ENCODE measurements at places on chromosomes 7 and 10.

DNA sequence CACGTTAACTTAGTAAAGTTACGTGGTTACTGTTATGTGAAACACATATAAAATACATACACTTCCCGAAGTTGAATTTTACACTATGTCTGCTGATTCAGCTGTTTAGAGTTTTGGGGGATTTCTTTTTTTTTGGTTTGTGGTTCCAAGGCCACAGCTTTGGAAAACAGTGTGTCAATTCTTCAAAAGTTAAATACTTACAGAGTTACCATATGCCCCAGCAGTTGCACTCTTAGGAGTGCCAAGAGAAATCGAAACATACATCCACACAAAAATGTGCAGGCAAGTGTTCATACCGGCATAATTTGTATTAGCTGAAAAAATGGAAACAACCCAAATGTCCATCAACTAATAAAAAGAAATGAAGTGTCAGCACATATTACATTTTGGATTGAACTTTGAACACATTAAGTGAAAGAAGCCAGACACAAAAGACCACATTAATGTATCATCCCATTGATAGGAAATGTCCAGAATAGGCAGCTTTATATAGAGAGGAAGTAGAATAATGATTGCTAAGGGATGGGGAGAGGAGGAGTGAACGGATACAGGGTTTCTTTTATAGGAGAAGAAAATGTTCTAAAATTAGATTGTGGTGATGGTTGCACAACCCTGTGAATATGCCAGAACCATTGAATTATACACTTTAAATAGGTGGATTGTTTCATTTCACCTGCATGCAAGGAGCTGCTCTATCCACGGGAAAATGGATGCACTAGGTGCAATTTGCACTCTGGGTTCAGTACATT lies 17.6 kb downstream of the APBB1IP start:
- DNase-seq = no peak

GRCh38 chr10:32985775-32986350 lies 27.8 kb upstream of the ITGB1 start:
- DNase-seq = no peak

DNA sequence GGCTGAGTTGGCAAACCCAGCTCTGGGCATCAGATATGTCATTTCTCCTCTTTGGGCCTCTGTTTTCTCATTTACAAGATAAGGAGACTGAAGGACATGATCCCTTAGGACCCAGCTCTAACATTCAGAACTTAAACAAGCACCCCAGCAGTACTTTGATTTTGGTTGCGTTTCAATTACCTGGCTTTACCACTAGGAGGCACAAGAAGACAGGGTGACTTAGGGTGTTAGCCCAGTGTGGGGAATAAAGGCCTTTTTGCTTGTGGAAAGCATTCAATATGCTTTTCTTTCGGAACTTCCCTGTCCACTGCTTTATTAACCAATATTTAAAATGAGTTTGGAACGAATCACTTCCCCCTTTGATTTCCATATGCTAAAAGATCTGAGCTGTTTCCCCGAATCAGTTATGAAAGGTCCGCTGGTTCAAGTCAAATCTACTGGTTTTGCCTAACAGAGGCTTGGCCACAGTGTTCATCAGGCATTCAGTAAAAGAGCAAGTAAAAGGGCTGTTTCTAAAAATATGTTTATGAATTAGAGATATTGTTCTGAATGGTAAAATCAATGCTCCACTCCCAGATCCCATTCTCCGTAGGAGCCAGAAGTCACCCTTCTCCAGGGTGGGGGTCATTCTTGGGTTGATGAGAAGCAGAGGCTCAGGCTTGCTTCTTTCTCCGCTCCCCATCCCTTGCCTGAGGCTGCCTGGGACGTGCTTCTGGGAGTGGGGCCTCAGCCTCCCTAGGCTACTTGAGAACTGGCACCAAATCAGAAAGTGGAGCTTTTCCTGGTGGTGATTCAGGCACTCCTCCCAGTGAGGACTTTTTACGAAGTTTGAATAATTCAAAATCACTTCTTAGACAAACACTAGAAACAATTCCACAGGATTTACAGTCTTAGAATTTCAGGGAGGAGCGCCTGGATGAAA lies 105.5 kb downstream of the MYOF start:
- DNase-seq = peak; percentile 7

DNA sequence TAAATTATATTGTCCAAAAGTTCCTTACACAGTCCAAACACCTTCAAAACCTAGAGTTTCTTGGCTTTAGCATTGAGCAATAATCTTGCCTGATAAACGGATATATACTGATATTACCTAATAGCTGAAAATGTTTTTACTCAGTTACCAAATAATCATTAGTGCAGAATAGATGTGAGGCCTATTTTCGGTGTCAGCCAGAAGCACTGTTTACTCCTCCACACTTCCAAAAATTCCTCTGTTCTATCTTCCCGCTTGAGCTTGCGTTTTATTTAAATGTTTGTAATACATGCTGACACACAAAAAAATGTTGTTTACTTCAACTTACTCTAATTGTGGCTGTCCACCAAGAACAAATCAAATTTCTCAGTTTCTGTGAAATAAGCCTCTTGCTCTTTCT lies 606.2 kb upstream of the TEX47 start:
- DNase-seq = no peak

- no peak for DNase-seq
These were observed 759 bp upstream of the ELAPOR2 start for GRCh38 chr7:87060288-87060537.

GRCh38 chr7:139557857-139558581 lies 34.5 kb downstream of the CLEC2L start:
- no peak for DNase-seq

- DNase-seq = no peak
These were observed 1.5 kb upstream of the JAKMIP3 start for GRCh38 chr10:132064082-132064755.

GRCh38 chr7:2824678-2825461 lies 19.2 kb downstream of the GNA12 start:
- peak; percentile 50 for DNase-seq

DNA sequence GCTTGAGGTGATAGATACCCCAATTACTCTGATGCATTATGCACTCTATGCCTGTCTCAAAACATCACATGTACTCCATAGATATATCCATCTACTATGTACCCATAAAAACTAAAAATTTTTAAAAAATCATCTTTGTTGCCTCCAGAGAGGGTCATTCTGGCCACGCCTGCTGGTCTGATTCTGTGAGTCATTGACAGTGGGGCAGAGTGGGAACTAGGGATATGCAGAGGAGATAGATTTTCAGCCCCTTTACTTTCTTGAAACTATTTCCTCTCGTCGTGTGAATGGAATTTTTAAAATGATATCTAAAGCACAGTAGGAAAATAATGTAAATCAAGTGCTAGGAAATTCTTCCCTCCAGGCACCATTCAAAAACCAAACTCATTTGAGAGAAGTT lies 715.0 kb upstream of the NRP1 start:
- DNase-seq = no peak

DNA sequence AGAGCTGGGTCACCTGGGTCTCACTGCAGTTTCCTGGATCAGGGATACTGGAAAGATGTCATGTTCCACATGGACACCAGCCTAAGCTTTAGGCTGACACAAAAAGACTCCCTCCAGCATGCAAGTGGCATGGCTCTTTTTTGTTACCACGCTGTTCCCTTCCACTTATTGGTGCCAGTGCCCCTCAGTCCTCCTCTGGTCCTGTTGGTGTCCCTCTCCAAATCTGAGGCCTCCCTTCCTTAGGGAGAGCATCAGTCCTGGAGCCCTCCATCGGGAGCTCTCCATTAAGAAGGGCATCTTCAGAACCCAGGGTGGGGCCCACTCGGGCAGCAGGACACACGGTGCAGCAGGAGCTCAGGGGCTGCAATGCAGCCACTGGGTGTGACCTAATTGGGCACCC lies 76.1 kb upstream of the LRRC18 start:
- no peak for DNase-seq

DNA sequence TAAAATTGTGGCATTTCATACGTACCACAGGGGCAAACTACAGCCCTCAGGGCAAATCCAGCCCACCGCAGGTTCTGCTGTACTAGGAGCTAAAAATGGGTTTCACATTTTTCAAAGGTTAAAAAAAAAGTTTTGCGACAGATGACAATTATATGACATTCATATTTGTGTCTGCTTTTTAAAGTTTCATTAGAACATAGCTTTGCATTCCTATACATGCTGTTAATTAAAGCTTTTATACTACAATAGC lies 758 bp upstream of the PNPLA8 start:
- DNase-seq = no peak

- no peak for DNase-seq
These were observed 8.3 kb downstream of the VSTM2A start for GRCh38 chr7:54550471-54550870.

- DNase-seq = no peak
These were observed 47.1 kb downstream of the SYPL1 start for GRCh38 chr7:106064771-106065574.

GRCh38 chr10:111923032-111923431 lies 260.5 kb downstream of the GPAM start:
- DNase-seq = no peak

GRCh38 chr10:108230478-108231170 lies 1066.1 kb upstream of the SORCS1 start:
- no peak for DNase-seq

DNA sequence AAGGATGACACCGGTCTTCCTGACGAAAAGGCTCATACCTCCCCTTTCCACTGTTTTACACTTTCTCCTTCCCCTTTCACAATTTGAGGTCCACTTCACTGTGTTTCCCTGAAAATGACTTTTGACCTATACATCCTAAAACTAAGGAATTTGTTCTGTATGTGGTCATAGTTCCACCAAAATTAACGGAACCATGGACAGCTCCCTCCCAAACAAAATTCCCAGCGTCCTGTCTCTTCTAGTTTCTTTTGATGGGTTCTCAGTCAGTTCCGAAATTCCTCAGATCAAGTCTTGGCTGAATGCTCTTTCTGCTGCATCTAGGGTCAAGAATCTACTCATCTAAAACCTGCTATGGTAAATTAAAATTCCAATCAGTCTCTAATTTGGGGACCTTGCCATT lies 1191.9 kb downstream of the CNTNAP2 start:
- no peak for DNase-seq

DNA sequence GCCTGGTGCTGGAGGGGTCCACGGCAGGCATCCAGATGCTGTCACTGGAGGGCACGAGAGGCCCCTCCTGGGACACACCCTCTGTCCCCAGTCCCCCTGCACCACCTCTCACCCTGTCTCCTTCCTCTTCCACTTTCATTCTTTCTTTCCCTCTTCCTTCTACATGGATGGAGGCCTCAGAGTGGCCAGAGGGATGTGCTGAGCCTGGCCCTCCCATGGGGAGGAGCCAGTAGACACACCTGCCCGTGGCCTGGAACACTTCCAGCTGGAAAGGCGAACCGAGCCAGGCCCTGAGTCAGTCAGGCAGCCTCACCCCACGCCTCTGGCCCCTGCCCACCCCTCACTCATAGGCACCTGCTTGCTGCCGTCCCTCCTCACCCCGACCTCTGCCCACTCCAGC lies 55.9 kb upstream of the MXI1 start:
- peak; percentile 29 for DNase-seq

- DNase-seq = peak; percentile 68
These were observed 15.4 kb downstream of the SEC24C start for GRCh38 chr10:73759512-73760115.

GRCh38 chr7:29146057-29146706 lies at the start of gene CPVL:
Gene CPVL, minus strand, starts transcription at chr7:29146537. Its CDS starts 25,476 bp downstream, at chr7:29121061.
- DNase-seq = no peak

- DNase-seq = peak; percentile 76
These were observed 473.9 kb downstream of the AUTS2 start for GRCh38 chr7:70072220-70072619.

GRCh38 chr7:112744818-112745217 lies 45.4 kb downstream of the TMEM168 start:
- DNase-seq = no peak

- no peak for DNase-seq
These were observed 25.8 kb upstream of the TSPAN13 start for GRCh38 chr7:16727736-16728135.

DNA sequence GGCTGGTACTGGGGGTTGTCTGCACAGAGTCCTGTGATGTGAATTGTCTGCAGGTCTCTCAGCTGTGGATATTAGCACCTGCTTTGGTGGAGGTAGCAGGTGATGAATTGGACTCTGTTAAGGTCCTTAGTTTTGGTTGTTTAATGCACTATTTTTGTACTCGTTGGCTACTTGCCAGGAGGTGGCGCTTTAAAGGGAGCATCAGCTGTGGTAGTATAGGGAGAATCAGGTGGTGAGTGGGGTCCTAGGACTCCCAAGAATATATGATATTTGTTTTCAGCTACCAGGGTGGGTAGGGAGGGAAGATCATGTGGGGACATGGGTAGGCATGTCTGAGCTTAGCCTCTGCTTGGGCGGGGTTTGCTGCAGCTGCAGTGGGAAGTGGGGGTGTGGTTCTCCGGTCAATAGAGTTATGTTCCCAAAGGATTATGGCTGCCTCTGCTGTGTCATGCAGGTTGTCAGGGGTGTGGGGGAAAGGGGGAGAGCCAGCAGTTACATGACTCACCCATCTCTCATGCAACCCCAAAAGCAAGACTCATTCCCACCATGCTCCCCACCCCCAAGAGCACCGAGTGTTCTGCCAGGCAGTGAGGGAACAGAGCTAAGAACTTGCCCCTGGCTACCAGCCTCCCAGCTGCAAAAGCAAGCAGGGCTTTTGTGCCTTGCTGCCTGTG lies 53.7 kb upstream of the ZNF273 start:
- DNase-seq = peak; percentile 45

DNA sequence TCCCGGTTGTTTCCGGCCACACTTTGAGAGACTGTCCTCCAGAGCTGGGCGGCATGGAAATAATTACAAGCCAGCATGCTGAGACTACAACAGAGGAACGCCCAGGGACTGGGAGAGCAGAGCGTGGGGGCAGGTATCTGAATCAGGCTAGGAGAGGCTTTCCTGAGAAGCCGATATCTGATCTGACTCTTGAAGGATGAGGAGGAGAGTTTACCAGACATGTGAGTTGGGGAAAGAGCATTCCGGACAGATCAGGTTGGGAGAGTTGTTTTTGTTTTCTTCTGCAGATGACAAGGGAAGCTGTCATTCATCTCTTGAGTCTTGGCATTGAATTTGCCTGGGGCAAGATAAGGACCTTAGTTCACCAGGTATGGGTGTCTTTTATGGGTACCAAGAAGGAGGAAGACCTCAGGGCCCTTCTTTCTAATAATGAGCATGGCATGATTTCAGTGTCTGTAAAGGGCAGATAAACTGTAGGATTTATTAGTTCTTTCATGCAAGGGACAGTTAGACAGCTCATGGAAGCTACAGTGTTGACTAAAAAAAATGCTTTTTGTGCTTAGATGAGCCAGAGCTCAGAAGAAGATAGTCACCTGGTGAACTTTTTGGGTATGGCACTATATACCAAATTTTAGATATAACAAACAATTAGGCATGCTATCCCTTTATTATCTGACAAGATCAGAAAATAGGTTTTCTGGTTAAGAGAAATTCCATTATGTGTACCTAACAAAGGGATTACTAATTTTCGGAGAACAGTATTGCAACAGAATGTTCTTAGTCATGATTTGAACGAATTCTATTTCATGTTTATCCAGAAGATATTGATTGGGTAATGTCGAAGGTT lies 36.2 kb downstream of the WBP1L start:
- no peak for DNase-seq

Measured in NCI-H774 (cell line).